Central memory CD4-positive, alpha-beta T cell (primary cell): ENCODE measurements at places on chromosomes 5 and 9.
A peak's percentile ranks its signal among the peaks of the same experiment; 100 is the strongest.

- DNase-seq, result no peak
Observed at GRCh38 chr5:158127536-158127935, 268.6 kb upstream of the CLINT1 start.

DNA sequence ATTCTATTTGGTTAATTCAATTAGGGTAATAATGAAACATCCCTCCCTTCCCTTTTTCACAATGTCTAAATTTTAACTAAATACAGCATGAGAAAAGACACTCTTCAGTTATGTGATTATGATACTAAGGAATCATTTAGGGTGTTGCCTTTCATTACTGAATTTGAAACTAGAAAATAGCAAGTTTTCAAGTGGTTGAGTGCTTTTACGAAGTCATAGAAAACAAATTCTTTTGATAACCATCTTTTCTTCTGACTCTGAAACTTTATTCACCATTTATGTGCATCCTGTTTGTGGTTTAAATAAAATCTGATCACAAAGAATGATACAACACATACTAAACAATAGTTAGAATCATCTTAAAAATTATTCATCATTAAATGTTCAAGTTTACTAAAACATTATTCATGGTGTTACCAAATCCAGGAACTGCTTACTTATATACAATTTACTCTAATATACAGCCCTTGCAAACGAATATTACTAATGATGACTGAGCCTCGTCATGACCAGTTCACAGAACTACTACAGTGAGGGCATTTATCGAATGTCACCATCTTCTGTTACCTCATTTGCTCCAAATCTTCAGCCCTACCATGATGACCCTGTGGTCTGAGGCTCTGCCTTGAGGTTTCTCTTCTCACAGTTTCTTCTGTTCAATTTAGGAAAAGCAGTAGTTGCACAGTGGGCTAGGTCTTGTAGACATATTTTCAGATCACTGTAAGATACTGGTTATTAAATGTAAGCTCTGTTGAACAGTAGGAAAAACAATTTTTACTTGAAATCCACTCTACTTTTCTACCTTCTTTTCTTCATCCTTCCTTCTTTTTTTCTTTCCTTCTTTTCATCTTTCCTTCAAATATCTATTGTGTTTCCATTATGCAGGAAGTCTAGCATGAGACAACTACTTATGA lies 18.3 kb upstream of the IL9 start:
- DNase-seq, result no peak

GRCh38 chr5:14190194-14191164 lies 47.3 kb downstream of the TRIO start:
- no peak for DNase-seq

DNA sequence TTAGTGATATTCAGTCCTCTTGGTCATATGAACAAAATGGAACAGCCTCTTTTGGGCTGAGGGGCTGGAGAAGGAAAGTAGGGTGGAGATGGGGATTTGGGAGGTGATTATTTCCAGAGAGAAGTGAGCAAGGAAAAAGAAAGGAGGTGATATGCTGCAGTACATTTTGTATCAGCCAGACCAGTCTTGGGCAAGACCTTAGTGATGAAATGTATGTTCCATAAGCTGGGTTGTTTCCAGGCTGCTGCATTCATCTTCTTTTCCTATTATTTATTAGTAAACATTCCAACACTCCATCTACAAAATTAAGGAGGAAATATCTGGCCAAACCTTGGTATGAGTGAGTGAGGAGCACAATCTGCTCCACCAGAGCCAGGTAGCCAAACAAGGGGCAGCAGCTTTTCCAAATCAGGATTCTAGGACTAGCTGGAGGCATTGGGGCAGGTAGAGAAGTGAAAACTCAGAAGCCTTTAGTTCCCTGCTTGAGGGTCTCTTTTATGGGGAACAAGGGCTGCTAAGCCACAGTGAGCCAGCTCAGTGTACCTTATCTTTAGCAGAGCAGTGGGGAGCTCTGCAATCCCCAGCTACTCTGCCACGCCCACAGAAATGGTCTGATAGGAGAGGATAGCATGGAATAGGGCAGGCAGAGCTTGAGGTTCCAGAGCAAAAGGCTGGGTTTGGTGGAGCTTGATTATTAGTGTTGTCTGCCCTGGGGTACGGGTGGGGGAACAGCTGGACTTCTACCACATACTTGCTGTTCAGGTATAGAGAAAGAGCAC lies 19.5 kb downstream of the RAD1 start:
- no peak for DNase-seq

- DNase-seq, result no peak
Observed at GRCh38 chr5:151094852-151095245, 14.0 kb upstream of the TNIP1 start.

- DNase-seq, result no peak
Observed at GRCh38 chr9:80926611-80927010, 762.7 kb downstream of the TLE1 start.

- no peak for DNase-seq
Observed at GRCh38 chr5:69129413-69129812, 35.6 kb downstream of the SLC30A5 start.

GRCh38 chr9:96067004-96067403 lies 191.5 kb downstream of the ERCC6L2 start:
- DNase-seq, result no peak

GRCh38 chr5:41797662-41798061 lies 72.6 kb downstream of the OXCT1 start:
- DNase-seq, result no peak

DNA sequence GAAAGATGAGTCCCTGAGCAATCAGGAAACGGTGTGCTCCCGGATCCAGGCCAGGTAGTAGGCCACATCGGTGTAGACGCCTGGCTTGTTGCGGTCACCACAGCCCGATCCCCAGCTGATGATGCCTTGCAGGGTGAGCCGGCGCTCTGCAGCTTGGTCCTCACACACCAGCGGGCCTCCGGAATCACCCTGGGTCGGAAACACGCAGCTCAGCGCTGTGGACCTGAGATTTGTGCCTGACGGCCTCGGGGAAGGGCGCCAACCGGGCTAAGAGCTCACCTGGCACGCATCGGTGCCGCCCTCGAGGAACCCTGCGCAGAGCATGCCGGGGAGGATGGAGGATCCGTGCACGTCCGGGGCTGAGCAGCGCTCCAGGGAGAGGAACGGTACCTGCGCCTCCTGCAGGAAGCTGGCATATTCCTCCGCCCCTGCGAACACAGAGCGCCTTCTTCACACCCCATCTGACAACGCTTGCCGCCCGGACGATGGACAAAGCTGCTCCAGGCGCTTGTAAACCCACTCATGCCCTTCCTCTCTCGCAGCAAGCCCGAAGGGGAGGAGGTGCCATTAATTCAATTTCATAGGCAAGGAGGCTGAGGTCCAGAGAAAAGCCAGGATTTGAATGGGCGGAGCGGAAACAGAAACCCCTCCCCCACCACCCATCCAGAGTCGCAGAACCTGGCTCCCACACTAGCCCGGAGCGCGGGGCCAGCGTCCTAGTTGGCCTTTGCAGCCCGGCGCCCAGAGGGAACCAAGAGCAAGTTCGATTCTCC lies 2.0 kb upstream of the PFN3 start:
- peak; percentile 63 for DNase-seq

DNA sequence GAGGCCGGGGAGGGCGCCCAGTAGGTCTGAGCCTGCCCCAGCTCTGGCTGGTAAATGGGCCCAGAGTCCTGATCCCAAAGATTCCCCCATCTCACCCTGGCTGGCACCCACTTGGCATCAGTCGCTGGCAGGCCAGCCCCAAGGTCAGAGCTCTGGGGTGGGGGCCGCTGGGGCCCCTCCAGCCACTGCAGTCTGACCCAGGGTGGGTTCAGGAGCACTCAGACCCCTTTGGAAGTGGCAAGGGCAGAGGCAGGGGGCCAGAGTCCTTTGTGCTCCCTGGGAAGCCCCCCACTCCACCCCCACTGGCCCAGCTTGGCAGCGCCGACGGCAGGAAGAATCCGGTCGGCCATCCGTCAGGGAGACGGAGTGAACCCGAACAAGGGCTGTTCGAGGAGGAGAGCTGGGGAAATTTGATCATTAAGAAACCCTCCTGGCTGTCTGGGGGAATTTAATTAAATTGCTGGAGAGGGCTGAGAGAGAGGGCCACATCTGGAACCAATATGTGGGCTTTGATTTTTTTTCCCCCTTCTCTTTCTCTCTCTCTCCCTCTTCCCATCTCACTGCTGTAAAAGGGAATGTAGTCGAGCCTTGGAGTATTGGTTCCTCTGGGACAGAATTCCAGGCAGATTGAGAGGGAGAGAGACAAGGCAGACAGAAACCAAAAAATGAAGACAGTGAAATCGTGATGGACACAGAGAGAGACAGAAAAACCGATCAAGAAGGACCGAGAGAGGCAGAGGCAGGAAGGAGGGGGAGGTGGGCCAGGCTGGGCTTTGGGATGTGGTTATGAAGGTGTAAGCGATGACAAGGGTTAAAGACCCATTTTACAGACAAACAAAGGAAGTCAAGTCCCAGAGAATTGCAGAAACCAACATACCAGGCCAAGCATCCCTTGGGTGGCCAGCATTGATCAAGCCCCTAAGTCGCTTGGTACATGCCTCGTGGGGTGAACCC lies 8.1 kb upstream of the ASB6 start:
- no peak for DNase-seq

- DNase-seq, result no peak
Observed at GRCh38 chr5:117893211-117893610, 1095.1 kb downstream of the DTWD2 start.

GRCh38 chr9:111107141-111107540 lies 68.9 kb upstream of the LPAR1 start:
- DNase-seq, result no peak

DNA sequence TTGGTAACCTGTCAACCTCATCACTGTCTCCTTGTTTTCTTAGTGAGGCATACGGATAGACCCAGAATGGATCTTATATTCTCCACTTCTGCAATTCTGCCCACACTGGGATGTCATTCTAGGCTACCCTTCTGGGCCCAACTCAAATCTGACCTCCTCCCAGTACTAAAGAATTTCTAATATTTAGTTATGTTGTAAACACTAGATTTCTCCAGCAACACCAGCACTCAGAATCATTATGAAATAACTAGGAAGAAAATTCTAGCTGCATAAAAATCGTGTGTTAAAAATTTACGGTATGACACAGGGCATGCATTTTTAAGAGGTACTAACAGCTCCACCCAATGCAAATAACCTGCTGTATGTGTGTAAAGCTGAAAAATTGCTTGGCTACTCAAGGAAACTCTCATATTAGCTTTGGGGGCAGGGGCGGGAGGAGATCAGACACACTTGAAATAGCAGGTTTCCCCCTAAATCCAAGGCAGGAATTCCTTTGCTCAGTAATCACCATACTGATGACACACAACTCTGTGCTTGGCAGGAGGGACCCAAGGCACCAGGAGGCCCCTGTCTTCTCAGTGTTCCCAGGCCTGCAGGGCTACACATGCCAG lies 27.3 kb downstream of the MACROH2A1 start:
- DNase-seq, result no peak

DNA sequence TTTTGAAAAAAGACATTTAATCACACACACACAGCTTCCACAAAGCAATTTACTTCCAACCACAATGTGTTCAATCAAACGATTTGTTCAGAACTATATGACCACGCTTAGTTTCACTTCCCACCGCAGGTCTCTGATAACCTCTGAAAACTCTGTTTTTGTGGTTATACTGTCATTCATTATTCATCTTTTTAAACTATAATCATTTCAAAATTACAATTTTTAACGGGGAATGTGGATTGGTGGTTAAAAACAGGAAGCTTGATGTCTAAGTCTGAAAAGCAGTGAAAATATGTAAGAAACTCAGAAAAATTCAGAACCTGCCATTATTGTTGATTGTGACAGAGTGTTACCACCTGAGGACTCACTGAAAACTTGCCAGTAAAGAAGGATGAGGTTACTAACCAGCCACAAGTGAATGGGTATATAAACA lies 12.7 kb upstream of the TMEM174 start:
- peak; percentile 65 for DNase-seq

- no peak for DNase-seq
Observed at GRCh38 chr9:107932046-107932445, 442.5 kb upstream of the KLF4 start.

DNA sequence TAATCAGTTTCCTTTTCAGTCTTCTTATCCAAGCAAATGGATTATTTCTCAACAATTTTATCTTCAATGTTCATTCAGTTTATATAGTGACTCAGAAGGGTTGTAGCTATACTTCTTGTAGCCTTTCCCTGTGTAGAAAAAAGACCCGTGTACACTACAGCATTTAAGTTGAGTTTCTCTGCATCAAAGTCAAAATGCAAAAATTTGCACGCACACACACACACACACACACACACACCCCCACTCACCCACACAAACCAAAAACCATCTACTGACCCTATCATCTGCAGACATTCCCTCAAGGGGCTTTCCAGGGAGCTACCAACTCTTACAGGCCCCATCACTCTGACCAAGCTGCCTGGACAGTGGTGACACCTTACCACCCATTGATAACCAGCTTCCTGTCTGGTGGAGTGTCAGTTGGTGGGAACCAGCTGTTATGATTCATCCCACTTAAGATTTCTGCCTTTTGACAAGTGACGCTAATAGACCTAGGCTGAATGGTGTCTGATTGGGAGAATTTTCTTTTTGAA lies 12.2 kb upstream of the ELL2 start:
- DNase-seq, result no peak

DNA sequence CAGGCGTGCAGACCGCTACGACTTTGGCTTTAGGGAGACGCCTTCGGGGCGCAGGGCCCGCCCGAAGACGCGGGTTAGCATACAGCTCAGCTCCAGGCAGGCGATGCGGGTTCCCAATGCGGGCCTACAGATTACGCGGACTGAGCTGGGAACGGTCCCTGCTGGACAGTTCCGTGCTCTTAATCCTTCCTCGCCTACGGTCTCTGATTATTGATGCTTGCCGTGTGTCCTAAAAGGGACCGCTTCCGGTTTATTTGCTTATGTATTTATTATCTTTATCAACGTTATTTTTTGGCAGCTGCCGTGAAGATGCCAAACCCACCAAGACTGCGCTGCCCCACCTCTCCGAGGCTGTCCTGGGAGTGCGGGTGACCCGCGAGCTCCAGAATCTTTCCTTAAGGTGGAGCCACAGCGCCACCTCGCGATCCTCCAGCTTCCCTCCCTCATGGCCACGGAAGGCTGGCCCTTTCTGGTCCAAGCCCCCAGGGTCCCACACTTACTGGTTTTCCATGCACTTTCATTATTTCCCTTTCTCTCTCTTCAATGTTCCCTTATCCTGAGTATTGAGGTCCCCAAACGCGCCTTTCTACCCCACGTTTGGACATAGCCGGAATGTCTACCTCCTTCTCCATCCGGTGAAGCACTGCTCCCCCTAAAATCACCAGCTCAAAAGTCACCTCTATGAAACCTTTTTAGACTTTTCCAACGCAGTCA lies 7.0 kb upstream of the EBF1 start:
- peak; percentile 50 for DNase-seq
